ENCODE measurements at places on chromosomes 16 and 17. TPM values are rescaled to one million over a fixed set of nuclear protein-coding genes. Genes with fewer than 3 reads are reported as not detected.

Gene MAPT
- total RNA-seq, result 1.9 TPM

Gene CPHXL2
- total RNA-seq, result not detected

Gene TMEM220
- 1.8 TPM for total RNA-seq

Gene RASD1
- 0.87 TPM for total RNA-seq

Gene ABCC11
- not detected for total RNA-seq

Gene P3H4
- total RNA-seq, result 5.9 TPM

Gene STH
- not detected for total RNA-seq

Gene RND2
- 0.29 TPM for total RNA-seq

Gene THRA
- 35.9 TPM for total RNA-seq

Gene KRTAP4-16
- not detected for total RNA-seq

Gene TMIGD1
- total RNA-seq, result not detected

Gene APOH
- not detected for total RNA-seq

Gene CD7
- total RNA-seq, result 41.0 TPM

Gene SHPK
- 10.7 TPM for total RNA-seq

Gene PLXDC1
- 15.8 TPM for total RNA-seq

Gene HLF
- total RNA-seq, result 3.5 TPM

Gene HES7
- not detected for total RNA-seq

Gene PERCC1
- total RNA-seq, result 0.50 TPM

Gene ABCC12
- not detected for total RNA-seq

Measured in CD4-positive, alpha-beta memory T cell (primary cell).